ENCODE measurements at places on chromosomes 16 and 17. TPM values are rescaled to one million over a fixed set of nuclear protein-coding genes. Genes with fewer than 3 reads are reported as not detected.

The EME1 gene
- total RNA-seq, result 14.9 TPM

The HOXB5 gene
- 2.6 TPM for total RNA-seq

The NIP7 gene
- 52.8 TPM for total RNA-seq

The MEIOC gene
- total RNA-seq, result 2.3 TPM

The IRX6 gene
- total RNA-seq, result not detected

The EVPL gene
- total RNA-seq, result 15.7 TPM

The TRIM72 gene
- total RNA-seq, result 0.12 TPM

The CPD gene
- 29.6 TPM for total RNA-seq

The TNFRSF13B gene
- total RNA-seq, result not detected

The RCVRN gene
- total RNA-seq, result not detected

The TAT gene
- total RNA-seq, result 0.04 TPM

The MYH2 gene
- total RNA-seq, result not detected

The PLD6 gene
- total RNA-seq, result 5.9 TPM

The CDH1 gene
- 4.2 TPM for total RNA-seq

The SCGB1C2 gene
- total RNA-seq, result not detected

The FDXR gene
- total RNA-seq, result 64.0 TPM

The ARSG gene
- 1.9 TPM for total RNA-seq

The OR2C1 gene
- total RNA-seq, result not detected

The ITGB3 gene
- 5.0 TPM for total RNA-seq

The GAS2L2 gene
- total RNA-seq, result 0.06 TPM

The LDHD gene
- 0.55 TPM for total RNA-seq
